AG09319 (cell line): ENCODE measurements at places on chromosomes 13 and 19.

DNA sequence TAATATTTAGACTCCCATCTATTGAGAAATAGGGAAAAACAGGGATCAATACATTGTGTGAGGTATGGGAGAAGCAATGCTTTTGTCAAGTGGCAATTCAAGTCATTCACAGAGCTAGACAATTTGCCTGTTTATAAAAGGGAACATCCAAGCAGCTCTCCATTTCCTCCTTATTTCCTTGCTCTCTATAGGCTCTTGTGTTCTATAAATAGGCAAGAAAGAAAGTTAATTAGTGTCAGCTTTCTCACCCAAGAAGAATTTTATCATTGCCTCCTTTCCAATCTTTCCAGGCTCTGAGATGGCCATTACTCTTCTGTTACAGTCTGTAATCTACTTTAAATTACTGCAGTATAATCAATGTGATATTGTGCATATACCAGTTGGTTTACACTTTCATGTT, 199.9 kb downstream of the LHFPL6 start:
- no peak for DNase-seq

DNA sequence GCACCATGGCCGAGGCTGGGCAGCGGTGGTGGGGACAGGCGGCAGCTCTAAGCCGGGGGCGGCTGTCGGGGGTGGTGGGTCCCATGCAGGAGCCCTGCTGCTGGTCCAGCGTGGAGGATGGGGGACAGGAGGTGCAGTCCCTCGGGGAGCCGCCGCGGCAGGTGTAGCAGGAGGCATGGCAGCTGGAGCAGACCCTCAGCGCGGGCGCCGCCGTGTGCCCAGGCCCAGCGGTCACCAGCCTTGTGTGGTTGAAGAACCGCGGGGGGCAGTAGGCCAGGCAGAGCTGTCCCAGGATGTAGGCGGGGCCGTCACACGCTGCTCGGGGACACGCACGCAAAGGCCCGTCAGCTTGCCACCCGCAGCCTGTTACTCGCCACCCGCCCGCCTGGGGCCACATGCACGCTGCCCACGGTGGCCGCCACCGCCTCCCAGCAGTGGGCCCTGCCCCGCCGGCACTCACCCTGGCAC, 2.9 kb upstream of the C19orf25 start:
- no peak for DNase-seq

DNA sequence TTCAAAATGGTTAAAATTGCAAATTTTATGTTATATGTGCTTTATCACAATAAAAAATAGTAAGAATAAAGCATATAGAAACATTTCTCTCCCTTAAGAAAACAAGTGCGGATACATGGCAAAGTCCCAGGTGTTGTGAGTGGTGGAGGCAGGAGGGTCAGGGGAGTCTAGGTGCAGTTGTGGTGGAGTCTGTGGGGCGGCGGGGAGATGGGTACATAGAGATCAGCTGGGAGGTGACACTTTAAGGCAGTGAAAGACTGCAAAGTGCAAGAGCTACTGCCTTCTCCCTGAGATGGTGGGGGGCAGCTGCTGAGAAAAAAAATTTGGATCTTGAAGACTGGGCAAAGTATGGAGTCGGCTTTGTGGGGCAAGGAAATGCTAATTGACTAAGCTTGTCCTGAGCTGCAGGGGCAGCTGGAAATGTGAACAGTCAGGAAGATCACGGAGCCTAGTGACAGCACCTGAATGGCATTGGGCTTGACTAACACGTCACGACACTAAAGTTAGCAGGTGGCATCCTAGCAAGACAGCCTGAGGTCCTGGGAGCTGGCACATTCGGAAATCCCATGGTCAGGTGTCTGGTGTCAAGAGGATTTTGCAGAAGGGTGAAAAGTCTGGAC, 72.9 kb upstream of the IRS2 start:
- no peak for DNase-seq

DNA sequence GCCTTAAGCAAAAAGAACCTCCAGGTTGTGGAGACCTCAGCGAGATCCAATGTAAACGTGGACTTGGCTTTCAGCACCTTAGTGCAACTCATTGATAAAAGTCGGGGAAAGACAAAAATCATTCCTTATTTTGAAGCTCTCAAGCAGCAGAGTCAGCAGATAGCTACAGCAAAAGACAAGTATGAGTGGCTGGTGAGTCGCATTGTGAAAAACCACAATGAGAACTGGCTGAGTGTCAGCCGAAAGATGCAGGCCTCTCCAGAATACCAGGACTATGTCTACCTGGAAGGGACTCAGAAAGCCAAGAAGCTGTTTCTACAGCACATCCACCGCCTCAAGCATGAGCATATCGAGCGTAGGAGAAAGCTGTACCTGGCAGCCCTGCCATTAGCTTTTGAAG, 58.5 kb downstream of the ARHGAP35 start:
- no peak for DNase-seq

GRCh38 chr19:49855676-49856573, 5.0 kb downstream of the PTOV1 start:
- no peak for DNase-seq

- DNase-seq = no peak
These were observed 94.1 kb upstream of the SLC7A1 start for GRCh38 chr13:29689548-29689947.

DNA sequence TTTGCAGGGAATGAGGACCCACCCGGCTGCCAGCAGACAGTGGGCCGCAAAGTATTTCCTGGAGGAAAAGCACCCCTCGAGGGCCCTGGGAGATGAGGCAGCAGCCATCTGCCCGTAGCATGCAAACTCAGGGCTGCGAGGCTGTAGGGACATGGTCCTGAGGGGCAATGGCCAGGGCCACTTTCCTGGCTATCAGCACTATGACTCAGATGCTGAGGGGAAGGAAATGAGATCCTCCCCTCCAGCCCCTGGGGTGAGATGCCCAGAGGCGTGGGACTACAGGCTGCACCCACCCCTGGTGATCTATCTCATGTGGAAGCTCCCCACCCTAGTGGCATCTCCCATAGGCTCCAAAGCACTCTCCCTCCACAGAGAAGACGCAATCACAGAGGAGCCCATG, 80.1 kb downstream of the SLC7A1 start:
- DNase-seq = no peak

- no peak for DNase-seq
These were observed 40.0 kb upstream of the POU2F2 start for GRCh38 chr19:42172261-42172660.

DNA sequence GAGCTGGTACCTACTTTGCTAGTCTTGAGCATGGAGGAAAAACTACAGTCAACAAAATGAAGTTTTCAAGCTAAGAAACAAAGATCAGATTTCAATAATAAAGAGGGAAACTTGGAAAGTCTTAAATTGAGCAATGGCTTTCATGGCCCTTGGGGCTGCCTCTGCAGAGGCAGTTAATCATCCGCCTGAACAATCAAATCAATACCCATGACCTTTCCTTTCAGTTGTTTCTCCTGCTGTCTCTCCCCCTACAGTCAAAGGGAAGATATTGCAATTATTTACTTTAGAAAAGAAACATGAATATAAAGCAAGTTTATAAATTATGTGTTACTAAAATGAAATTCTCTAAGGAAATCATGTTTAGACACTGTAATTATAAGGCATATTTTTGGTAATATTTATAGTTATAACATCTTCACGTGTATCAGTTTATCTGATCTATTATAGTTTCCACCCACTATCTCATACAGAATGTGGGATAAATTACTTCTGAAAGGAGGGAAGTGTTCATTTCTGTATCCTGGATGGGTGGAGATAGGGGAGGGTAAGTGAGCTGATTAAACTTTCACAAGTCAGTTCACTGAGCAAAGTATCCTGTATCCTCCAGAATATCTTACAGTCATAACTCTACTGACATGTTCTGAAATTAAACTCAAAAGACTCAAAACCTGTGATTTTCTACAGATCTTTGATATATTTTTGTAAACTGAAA, 72.4 kb upstream of the TSC22D1 start:
- no peak for DNase-seq
